ENCODE measurements at places on chromosomes 5 and 9.

- no peak for DNase-seq
These were observed 1.5 kb upstream of the CFAP77 start for GRCh38 chr9:132408521-132408920.

DNA sequence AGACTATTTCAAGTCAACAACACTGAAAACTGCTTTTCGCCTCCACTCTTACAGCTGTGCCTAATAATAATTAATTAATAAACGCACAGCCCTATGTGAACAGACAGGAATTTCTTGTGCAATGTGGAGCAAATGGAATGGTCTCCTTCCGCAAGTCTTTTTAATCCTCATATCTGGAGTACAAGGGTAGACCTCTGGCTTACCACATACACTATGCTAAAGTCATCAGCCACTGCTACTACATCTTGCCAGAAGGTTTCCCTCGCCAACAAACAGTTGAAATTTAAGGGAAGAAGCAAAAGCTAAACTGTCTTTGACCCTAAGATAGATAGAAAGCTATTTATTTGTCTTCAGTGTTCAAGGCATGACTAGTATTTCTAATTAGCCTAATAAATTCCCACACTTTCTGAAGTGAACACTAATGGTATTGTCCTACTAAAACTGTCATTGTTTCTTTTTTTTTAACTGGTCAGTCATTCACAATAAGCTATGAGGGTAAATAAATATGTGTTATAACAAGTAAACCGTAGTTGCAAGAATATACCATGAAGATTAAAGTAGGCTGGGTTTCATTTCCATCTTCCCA lies 63.9 kb downstream of the GOLPH3 start:
- DNase-seq = no peak

DNA sequence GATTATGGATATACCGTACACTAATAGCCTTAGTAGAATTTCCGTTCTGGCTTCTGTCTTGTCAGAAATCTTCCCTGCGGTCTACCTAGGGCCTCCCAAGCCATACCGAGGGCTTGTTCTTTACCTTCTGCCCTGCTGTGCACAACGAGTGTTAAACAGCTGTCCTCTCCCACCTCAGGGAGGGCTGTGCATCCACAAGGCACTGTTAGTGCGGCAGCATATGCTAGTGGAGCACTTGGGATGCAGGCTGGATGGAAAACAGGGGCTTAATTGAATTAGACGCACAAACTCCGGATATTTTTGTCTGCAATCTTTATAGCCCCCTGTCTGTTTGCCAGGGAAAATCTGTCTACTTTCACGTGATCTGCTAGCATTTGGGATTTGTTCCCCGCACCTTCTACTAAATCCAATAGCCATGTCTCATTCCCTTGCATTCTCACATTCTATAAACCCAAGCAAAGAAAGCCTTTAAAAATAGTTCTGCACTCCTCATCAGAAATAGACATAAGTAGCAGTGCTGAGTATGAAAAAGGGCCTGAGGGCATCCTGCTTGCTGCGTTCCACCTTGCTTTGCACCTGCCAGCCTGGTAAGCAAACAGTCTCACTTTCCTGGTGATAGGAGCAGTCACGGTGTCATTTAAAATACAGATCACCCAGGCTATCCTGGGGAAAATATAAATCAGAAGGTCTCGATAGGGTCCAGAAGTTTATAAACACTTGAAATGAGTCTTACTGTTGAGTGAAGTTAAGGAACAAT lies 382.6 kb downstream of the RASEF start:
- no peak for DNase-seq

- no peak for DNase-seq
These were observed 58.5 kb downstream of the CNTRL start for GRCh38 chr9:121133104-121133816.

- no peak for DNase-seq
These were observed 30.5 kb downstream of the SFXN1 start for GRCh38 chr5:175508896-175509295.

- no peak for DNase-seq
These were observed 6.5 kb downstream of the NTNG2 start for GRCh38 chr9:132168347-132168746.

DNA sequence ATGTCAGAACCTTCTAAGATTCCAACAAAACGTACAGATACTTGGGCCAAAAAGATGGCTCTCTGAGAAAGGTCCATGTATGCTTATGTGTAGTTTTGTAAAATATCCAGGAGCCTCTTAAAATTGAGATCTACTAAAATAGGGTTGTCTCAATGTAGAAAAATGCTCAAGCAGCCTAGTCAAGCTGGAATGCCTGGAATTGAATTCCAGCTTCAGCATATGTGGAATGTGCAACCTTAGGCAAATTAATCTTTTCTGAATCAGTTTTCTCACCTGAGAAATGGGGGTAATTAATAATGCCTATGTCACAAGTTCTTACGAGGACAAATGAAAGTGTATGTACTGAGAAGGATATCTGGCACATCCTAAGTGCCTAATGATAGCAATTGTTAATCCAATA lies 662.4 kb downstream of the DTWD2 start:
- DNase-seq = no peak

DNA sequence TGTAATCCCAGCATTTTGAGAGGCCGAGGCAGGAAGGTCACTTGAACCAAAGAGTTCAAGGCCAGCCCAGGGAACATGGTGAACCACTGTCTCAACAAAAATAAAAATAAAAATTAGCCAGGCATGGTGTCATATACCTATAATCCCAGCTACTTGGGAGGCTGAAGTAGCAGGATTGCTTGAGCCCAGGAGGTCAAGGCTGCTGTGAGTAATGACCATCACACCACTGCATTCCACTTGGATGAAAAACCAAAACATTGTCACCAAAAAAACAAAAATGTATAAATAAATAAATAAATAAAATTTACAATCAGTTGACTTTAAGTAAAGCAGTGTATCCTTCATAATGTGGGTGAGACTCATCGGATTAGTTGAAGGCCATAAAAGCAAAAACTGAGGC lies 541.4 kb downstream of the CSNK1G3 start:
- DNase-seq = no peak

- DNase-seq = no peak
These were observed 63.6 kb downstream of the CCDC192 start for GRCh38 chr5:127766676-127767335.

DNA sequence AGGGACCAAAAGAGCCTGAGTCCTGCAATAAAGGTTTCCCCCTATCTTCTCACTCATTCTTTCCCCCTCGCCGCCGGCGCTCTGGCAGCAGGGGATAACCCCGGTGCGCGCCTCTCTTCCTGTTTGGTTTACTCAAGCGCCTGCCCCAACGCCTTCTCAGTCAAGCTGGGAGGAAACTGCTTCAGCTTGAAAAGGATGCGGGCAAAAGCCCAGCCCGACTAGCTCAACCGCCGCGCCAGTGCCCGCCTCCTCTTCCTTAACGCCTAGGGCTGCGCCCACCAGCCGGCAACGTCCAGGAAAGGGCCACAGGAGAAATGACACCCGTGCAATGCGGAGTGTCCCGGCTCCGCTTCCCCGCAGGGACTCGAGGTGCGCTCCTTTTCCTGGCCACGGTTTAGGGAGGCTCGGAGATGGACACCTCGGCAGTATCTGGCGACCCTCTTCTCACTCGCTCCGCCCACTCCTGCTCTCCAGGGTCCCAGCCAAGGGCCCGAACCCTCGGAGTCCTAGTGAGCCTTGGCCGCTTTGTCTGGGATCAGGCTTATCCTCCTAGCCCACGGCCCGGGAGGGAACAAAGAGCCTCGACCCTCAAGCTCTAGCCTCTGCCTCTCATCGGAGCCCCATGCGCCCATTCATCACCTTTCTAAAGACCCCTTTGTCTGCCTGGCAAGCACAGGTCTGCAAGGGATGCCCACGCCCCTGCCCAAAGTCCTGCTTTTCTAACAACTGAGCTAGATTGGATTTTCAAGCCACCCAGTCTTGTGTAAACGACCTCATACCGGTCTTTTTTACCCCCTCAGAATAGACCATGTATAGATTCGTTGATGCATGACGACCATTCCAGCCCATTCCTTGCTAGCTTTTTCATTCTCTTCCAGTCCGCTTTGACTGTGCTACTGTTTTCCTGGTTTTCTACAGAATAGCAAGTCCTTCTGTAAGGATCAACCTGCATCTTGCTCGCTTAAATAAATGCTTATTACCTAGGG lies 2.0 kb downstream of the ST8SIA4 start:
- peak; percentile 71 for DNase-seq

DNA sequence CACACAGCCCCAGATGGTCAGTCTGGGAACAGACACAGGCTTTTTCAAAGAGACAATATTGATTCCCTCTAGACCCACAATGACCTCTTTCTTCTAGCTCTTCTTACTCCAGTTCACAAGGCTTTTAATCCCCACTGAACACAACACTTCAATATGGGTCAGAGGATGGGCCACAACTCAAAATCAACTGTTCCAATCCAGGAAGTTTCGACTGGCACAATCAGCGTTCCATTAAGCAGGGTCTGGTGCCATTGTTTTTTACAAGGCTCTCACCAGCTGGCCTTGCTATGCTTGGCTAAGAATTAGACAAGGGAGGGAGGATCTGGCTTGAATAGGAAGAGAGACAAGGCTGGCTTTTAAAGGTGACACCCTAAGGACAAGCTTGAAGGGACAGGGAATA lies 199.4 kb upstream of the SLC24A2 start:
- no peak for DNase-seq

GRCh38 chr9:92598382-92598781 lies 62.6 kb upstream of the ECM2 start:
- DNase-seq = no peak

DNA sequence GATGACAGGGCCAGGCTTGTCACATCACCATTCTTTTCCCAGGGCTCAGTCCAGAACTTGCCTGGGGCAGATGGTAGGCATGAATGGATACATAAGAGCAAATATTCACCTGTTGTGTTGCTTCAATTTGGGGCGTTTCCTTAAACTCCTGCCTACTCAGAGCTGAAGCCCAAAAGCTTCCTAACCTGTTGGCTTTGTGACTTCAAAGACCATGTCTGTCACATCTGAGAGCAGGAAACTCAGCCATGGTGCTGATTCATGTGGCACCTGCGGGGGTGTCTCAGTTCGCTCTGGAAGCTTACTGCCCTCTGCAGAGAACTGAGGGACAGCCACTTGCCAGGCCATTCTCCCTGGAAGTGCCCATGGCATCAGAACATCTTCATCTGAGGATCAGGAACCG lies 246.6 kb downstream of the HSPA4 start:
- DNase-seq = no peak

DNA sequence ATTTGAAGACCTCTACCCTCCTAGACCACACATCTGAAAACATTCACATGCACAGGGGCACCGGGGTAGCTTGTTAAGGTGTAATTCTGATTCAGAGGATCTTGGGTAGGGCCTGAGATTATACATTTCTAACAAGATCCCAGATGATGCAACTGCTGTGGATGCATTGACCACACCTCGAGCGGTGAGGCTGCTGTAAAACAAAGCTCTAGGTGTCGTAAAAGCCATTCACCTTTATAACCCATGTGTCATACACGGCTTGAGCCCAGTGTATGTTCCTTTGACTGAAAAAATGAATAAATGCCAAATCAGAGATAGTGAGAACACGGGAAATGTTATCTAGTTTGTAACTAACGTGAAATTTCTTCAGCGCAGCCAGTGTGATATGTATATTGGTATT lies 1578.2 kb upstream of the WWC1 start:
- no peak for DNase-seq

- DNase-seq = no peak
These were observed 322.4 kb upstream of the ADAMTS16 start for GRCh38 chr5:4817767-4818166.

DNA sequence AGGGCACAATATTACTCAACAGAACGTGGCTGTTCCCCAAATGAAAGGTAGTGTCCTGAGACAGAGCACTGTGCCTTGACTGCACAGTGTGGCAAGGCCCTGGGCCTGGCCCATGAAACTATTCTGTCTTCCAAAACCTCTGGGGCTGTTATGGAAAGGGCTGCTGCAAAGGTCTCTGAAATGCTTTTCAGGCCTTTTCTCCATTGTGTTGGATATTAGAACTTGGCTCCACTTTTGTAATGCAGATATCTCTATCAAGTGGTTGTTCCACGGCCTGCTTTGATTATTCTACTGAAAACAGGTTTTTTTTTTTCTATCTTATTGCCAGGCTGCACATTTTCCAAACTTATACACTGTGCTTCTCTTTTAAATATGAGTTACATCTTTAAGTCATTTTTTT lies 777.5 kb upstream of the TYRP1 start:
- no peak for DNase-seq

GRCh38 chr9:76531231-76531780 lies 72.3 kb downstream of the GCNT1 start:
- no peak for DNase-seq

DNA sequence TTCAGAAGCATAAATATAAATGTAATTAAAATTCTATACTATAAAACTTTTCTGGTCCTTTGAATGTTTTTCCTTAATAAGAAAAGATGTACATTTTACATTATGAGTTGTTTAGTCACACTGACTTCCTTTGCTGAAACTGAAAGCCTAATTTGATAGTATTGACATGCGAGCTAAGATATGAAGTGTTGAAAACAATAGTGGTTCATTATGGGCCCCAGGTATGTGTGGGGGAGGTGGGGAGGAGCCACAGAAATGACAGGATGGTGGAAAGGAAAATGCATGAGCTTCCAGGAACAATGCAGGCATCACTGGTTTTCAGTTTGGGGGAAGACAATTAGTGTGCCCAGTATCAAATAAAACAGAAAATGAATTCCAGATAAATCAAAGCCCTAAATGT lies 35.4 kb upstream of the RLN1 start:
- DNase-seq = no peak

DNA sequence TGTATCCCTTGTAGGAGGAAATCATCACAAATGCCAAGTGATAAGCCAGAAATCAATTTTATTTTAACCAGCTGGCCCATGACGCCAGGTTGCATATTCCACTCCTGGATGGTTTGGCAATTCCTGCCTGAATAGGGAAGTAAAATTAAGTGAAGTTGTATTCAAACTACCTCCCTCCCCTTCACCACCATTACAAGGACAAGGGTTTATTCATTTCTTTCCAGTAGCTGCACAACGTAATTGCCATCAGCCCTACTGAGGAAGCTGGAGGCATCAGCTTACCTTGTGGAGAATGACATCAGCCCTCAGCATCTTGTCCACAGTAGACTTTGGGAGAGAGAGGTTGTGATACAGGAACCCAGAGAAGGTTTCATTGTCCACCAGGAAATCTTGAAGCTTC lies 66.6 kb downstream of the ABCA1 start:
- no peak for DNase-seq

DNA sequence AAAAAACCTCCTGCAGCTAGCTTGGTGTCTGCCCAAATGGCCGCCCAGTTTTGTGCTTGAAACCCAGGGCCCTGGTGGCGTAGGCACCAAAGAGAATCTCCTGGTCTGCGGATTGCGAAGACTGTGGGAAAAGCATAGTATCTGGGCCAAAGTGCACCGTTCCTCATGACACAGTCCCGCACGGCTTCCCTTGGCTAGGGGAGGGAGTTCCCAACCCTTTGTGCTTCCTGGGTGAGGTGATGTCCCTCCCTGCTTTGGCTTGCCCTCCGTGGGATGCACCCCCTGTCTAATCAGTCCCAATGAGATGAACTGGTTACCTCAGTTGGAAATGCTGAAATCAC lies 83.0 kb upstream of the JAK2 start:
- DNase-seq = no peak

DNA sequence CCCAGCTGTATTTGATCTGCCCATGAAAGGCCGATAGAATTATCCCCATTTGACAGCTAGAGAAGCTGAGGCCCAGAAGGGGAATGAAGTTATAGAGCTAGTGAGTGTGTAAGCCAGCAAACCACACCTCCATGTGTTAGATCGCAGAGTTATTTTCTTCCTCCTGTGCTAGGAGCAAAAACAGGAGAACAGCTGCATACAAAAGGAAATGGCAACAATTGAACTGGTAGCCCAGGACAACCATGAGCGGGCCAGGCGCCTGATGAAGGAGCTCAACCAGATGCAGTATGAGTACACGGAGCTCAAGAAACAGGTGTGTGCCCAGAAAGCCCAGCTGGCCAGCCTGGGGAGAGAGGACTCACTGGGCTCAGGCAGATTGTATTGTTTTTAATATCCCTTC lies 30.4 kb downstream of the RAB14 start:
- DNase-seq = no peak
